SIG-M5 (cell line): ENCODE measurements at places on chromosomes 1 and 21.

DNA sequence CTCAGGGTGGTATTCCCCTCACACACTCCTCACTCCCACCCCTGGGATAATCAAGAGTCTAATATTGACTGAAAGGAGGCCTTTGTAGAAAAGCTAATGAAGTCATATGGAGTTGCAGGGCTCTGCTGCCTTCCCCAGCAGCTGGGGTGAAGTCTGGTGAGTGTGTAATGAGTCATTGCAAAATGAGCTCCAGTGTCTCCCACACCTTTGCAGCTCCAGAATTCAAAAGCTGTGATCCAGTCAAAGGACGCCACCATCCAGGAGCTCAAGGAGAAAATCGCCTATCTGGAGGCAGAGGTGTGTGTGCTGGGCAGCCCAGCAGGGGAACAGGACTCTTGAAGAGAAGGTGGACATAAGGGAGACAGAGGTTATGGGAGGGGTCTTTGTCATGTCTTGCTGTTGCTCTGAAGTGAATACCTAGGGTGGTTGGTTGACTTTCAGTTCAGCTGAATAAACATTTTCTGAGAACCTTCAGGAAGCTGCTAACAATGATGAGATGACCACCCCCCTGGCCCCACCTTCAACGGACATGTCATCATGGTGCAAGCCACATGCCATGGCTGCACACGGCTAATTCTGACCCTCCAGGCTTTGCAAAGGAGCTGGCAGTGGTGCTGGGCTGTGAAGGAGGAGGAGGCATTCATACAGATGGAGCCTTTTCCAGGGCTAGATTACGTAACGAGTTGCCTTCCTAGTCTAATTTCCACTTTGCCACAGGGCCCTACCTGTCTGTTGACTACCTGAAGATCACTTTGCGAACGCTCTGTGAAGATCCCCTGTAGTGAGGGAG lies 32.2 kb upstream of the SNX27 start:
- no peak for DNase-seq

GRCh38 chr1:167107456-167107855 lies 13.6 kb downstream of the STYXL2 start:
- DNase-seq: no peak

DNA sequence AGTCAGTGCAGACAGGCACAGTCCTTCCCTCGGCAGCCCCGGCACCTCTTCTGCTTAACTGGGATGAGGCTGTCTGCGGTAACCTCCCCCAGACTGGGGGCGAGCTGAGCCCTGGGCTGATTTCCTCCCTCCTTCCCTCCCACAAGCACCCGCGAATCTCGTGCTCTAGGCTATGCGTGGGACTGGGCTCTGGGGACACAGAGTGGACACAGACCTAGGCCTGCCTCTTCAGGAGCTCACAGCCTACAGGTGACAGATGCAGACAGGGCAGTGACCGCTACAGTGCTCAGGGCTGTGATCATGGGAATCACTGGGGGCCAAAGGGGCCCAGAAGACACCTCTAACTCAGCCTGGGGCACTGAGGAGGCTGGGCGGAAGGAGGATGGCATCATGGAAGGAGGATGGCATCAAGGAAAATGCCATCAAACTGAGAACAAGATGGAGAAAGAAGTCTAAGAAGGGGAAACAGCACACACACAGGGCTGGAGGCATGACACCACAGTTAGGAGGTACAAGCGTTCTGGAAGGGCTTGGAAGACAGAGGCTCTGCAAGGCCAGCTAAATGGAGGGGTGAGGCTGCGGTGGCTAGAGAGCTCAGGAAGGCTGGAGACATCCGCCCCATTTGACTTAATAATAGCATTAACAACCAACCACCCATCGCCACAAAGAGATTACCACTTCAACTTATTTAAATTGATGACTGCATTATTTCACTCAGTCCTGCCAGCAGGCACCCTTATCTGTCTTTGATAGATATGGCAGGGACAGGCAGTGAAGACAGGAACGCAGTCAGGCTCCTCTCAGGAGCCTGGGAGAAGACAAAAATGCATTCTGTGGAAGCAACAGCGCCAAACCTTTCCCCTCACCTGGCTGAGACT lies 4.2 kb downstream of the TTC39A start:
- no peak for DNase-seq

DNA sequence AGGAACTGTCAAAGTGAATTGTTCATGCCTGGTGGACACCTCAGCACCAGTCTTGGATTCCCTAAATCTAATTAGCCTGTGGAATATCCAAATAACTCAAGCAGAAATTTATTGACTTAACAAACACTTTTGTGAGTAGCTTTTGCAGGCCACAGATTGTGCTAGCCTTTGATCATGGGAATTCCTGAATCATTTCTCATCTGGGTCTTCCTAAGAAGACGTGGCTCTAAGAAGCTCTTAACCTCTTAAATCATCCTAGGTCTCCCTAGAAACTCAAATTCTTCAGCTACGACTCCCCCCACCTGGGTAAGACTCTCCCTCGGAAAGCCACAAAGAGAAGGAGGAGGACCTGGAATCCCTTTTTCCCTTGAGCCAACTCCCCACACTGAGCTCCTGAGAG lies 53.8 kb upstream of the PSEN2 start:
- DNase-seq: no peak

DNA sequence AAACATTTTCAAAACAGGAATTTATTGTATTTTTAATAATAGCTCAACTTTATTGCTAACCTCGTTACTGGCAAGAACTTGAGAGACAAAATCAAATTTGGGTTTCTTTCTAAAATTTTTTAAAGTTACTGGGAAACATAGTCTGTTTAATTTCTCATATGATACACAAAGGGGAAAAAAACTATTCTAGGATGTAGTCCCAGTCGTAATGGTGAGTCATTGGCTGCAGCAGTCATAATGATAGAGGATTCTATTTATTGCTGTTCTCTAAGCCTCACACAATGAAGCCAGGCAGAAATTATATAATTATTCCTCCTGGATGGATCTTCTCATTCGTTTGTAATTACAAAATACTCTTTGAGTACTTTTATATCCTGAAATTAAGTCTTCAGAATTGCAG lies 326.5 kb upstream of the SGIP1 start:
- DNase-seq: no peak

- DNase-seq: no peak
These were observed 82.0 kb upstream of the RUNX3 start for GRCh38 chr1:25011943-25012638.
